Left lung (tissue), 14 donors: ENCODE measurements at places on chromosomes 13 and 19. TPM values are rescaled to one million over a fixed set of nuclear protein-coding genes. Genes with fewer than 3 reads are reported as not detected.

The LRRC8E gene
- total RNA-seq, result 5.9 TPM

The CDADC1 gene
- total RNA-seq, result 11.6 TPM

The ZNF541 gene
- 0.50 TPM for total RNA-seq

DNA sequence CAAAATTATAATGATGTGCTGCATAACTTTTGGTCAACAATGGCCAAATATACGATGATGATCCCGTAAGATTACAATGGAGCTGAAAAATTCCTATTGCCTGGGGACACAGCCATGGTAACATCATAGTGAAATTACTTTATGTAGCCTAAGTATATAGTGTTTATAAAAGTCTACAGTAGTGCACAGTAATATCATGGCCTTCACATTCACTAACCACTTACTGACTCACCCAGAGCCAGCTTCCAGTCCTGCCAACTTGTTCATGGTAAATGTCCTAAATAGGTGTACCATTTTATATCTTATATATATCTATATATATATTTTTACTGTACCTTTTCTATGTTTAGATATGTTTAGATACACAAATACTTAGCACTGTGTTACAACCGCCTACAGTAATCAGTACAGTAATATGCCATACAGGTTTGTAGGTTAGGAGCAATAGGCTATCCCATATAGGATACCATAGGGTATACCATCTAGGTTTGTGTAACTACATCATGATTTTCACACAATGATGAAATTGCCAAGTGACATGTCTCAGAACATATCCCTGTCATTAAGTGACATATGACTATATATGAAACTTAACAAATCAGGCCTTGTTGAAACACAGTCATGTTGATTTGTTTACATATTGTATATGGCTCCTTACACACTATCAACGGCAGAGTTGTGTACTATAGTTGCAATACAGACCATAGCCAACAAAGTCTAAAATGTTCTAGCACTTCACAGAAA lies 23.7 kb downstream of the DIS3 start:
- no peak overlapping the region for H3K27ac ChIP-seq
- H3K4me3 ChIP-seq, result no peak overlapping the region
- no peaks in the 10 kb centered on the region for H3K4me1 ChIP-seq
- no peak for DNase-seq
- no peaks in the 10 kb centered on the region for H3K27me3 ChIP-seq

DNA sequence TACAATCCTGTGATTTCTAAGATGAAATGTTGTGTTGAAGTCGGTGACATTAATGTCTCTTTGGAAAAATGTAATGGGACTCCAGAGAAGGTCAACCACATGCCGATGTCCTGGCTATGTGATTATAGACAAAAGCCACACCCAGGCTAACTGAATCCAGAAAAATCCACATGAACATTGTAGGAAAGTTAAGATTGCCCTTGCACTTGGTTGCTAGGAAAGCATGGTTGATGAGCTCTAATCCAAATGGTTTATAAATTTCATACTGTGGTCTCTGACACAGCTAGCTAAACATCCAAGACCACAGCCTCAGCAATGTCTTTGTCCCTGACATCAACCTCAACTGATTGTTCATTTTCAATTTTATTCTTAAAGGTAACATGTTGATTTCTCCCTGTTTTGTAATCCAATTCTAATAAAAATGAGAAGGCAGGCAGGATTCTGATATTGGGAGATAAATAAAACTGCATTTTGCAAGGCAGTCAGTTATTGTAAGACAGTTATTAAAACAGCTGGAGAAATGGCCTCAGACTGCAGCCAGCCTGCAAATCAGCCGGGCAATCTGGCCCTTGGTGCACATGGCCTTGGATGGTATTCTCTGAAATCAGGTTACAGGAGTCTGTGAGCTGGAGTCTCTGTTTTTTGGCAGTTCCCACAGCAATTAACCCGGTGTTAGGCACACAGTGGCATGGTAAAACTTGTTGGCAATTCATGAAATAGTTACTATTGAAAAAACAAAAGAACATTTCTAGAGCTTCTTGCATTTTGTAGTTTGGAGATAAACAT lies 93.9 kb downstream of the STARD13 start:
- H3K27me3 ChIP-seq, result no peaks in the 10 kb centered on the region
- H3K36me3 ChIP-seq, result no peaks in the 10 kb centered on the region
- H3K4me1 ChIP-seq, result no peaks in the 10 kb centered on the region

GRCh38 chr13:29676941-29677452 lies 81.5 kb upstream of the SLC7A1 start:
- no peak overlapping the region for H3K4me3 ChIP-seq
- no peaks in the 10 kb centered on the region for H3K36me3 ChIP-seq
- no peak for DNase-seq
- H3K4me1 ChIP-seq, result no peaks in the 10 kb centered on the region

GRCh38 chr13:30454991-30455390 lies 10.7 kb downstream of the HMGB1 start:
- no peak for DNase-seq
- no peak overlapping the region for H3K27ac ChIP-seq
- H3K4me3 ChIP-seq, result no peak overlapping the region
- H3K27me3 ChIP-seq, result no peaks in the 10 kb centered on the region
- H3K4me1 ChIP-seq, result no peaks in the 10 kb centered on the region
- no peaks in the 10 kb centered on the region for H3K36me3 ChIP-seq

DNA sequence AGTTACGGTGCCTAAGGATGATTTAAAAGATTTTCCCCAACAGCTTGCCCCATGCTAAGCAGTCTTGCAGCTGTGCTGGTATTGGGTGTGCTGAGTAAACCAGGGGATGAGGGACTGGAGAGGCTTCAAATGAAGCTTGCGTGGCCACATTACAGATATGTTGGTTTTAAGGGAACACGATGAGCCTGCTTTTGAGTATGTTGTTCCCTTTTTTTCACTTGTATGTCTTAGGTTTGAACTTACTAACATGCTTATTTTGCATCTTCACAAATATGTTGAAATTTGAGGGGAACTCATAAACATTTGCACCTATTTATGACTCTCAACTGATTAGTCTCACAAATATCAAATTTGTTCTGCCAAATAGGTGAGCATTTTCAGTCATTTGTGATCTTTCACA lies 2.0 kb upstream of the IL17D start:
- DNase-seq, result no peak
- H3K4me3 ChIP-seq, result no peak overlapping the region
- no peak overlapping the region for H3K27ac ChIP-seq
- no peaks in the 10 kb centered on the region for H3K36me3 ChIP-seq
- peaks cover 14% of the 10 kb centered on the region for H3K4me1 ChIP-seq

The CLDND2 gene
- total RNA-seq, result 1.4 TPM

DNA sequence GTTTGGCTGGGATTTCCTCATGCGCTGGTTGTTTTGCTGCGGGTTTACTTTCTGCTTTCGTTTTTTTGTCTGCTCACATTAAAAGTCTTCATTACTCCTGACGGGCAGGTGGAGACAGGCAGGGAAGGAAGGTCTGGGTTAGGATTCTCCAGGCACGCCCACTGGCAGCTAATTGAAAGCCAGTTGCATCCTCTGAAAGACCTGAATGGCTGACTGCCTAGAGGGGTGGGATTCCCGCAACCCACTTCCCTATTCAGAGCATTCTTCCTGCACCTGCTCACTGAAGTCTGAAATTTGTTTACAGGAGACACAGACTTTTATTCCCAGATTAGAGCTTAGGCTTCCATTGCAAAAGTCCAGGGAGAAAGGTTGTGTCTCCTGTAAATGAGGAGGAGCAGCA lies 172.0 kb downstream of the UQCRFS1 start:
- H3K36me3 ChIP-seq, result no peaks in the 10 kb centered on the region
- H3K27ac ChIP-seq, result no peak overlapping the region
- no peaks in the 10 kb centered on the region for H3K4me1 ChIP-seq
- no peaks in the 10 kb centered on the region for H3K27me3 ChIP-seq

DNA sequence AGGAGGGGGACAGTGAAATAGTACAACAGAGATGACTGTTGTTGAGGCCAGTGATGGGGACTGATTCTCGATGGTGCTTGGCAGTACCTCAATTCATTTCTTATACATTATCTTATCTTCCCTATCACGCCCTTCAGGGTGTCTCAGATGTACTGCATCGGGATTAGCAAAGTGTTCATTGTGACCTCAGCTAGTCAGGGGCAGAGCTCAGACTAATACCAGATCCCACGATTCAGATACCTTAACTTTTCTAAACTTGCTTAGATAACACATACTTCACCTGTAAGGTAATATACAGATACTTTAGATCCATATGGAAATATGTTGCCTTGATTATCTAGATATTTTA lies 720.6 kb downstream of the EFNB2 start:
- no peaks in the 10 kb centered on the region for H3K36me3 ChIP-seq
- no peak overlapping the region for H3K4me3 ChIP-seq
- H3K27ac ChIP-seq, result no peak overlapping the region
- no peaks in the 10 kb centered on the region for H3K27me3 ChIP-seq
- no peaks in the 10 kb centered on the region for H3K4me1 ChIP-seq
- no peak for DNase-seq

The FCAR gene
- 0.99 TPM for total RNA-seq
